ENCODE measurements at places on chromosomes 6 and 20. TPM values are rescaled to one million over a fixed set of nuclear protein-coding genes. Genes with fewer than 3 reads are reported as not detected.

Gene TCP11
- total RNA-seq = not detected

Gene OPRL1
- total RNA-seq = 0.63 TPM

DNA sequence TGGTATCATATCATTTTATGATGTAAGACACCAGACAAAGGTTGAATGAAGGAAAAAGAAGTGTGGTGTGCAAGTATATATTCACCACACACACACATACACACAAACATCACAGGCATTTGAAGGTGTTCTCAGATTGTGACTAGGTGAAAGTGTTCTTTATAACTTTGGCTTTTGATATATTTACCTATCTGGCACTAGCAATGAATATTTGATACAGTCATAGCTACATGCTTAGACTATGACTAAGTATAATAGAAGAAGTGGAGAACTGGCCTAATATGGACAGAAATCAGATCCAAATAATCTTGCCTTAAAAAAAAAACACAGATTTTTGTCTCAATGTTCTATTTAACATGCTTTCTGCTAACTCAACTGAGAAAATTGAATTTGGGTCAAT lies 809.9 kb downstream of the KIF16B start:
- DNase-seq = no peak

GRCh38 chr6:163565140-163565539 lies 150.6 kb downstream of the QKI start:
- no peak for DNase-seq

DNA sequence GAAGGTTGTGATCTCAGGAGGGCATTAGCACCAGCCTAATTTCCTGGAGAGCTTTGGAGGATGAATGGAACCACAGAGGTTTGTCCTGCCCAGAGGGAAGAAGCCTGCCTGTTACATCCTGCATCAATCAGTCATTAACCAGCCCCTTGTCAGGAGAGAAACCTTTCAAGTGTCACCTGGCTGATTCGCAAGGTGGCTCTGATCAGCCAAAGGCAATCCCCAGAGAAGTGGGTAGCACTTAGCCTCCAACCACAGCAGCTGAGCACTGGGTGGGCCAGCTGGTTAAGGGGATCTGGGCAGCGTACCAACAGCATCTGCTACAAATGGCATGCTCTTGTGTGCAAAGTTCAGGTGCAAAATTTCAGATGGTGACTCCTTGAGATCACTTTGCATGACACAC lies 26.9 kb downstream of the ANKEF1 start:
- no peak for DNase-seq

DNA sequence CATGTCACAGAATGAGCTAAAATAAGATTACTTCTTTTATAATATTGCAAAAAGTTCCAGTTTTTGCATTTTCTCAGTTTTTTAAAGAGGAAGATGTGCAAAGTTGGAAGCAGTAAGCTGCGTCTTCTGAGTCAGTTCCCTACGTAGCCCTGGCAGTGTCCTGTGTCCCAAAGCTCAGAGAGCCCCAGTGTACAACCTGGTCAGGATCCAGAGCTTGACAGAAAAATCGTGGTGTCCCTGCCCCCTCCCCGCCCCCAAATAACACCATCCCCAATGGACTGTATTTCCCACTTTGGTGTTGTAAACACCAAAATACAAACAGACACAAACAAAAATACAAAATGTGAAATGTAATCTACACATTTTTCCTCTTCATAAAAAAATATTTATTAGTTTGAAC lies 4.6 kb downstream of the SLC2A4RG start:
- no peak for DNase-seq

DNA sequence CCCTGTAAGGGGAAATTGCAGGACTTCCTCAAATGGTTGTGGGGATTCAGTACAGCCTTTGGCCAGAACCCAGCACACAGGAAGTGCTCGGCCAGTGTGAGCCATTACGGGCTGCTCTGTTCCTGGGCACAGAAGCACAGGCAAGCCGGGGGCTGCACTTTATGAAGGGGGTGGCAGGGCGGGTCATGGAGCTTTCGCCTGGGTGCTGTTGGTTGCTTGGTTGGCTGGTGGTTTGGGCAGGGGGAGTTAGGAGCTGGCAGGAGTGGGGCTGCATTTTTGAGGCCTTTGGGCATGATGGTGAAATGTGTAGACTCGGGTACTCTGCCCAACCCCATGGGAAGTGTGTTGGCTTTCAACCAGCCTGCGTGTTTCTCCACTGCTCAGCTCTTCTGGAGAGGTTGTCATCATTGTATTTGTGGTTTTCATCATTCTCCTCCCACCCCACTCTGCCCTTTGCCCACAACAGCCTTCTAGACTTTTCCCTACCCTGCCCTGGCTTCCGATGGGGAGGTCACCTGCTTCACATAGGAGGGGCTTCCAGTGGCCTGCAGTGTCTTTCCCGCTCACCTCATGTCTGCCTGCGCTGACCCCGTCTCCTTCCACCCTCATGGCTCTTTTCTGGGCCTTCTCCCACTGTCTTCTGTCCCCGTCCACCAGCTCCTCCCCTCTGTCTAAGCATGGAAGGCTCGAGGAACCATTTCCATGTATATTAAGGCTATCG lies 16.1 kb upstream of the RBM38 start:
- no peak for DNase-seq

DNA sequence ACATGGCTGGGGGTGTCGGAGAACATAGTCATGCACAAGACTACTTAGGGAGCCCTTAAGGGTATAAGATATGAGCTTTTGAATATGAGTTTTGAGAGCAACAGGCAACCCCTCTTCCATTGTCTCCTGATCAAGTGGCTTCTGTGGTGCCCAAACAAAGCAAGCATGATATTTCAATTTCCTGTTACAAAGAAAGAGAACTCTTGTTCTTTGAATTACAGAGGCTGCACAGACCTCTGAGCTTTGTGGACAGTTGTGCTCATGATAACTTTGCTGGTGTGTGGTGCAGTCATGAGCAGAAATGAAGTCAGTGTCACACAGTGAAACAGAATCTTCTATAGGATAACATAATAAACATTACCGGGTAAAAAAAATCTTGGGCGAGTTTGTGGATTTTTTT lies 66.8 kb upstream of the THEMIS start:
- DNase-seq = peak; percentile 65

DNA sequence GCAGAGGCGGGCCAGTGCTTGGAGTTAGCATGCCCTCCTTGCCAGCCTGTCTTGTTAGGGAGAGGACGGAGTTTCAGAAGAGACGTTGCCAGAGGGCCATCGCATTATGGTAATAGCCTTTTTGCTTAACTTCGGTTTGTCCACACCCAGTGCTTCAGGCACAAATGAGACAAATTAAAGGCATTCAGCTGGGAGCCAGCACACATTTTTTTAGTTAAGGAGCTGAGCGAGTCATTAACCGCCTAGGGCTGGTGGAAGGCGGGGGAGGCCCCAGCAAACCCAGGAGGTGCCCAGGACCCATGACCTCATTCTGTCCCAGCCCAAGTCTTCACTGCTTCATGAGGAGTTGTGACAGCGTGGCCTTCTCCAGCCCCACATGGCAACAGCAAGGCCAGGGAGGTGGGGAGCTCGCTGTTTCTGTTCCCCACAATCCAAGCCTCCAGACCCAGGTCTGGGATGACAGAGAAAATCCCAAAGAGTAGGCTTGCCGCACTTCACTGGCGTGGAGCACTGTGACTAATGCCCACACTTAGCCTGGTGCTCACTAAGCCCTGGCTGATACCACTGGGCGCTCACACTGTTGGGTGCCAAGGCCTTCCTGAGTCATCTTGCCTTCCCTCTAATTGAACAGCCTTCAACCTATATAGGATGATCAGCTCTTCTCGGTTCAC lies 237.1 kb downstream of the ANKRD60 start:
- peak; percentile 43 for DNase-seq

DNA sequence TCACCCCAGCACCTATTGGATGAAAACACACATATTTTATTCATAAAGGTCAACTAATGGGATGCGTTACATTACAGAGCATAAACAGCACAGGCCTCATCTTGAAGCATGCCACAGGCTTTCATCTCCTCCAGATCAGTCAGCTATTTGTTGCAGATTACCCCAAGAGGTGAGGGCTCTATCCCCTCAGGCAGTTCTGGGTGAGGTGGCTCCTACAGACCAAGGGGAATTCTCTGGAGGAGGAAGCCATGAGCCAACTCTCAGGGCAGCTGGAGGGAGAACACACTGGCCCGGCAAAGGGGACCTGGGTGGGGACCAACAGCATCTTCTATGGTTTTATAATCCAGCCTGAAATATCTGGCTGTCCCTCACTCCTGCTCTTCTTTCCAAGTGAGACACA lies 126.4 kb upstream of the BTBD3 start:
- no peak for DNase-seq

DNA sequence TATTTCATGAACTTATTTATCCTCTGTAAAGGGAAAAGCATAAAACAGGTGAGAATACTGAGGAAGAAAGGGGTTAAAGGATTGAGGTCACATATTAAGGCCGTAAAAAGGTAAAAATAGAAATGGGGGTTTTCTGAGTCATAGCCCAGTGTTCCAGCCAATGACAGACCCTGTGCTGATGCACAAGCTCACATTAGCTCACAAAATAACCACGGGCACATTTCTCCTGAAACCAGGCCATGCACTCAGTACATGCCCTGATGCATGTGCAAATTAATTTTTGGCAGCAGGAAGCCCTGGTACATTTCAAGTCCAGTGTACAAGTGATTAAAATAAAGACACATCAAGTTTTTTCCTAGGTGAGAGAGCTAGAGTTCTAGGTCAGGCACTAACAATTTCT lies 194.4 kb downstream of the TMEM200A start:
- DNase-seq = peak; percentile 18

DNA sequence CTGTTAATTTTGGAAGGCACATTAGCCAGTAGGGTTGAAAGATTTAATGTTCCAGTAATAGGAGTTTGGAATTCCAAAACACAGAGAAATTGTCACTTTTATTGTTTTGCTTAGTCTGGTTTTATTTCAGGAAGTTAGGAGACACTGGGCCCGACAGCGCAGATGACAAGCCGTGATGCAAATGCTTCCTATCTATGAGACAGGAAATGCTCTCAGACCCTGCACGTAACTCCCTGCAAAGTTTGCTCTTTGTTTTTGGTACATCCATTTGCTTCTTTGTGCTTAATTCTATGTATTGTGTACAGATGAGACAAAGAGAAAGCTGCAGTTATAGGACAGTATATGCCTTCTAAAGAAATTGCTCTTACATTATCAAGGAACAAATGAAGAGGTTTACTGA lies 201.6 kb upstream of the SGK1 start:
- peak; percentile 69 for DNase-seq

Gene SPINT3
- total RNA-seq = not detected

Data from activated CD8-positive, alpha-beta T cell treated with anti-CD3 and anti-CD28 coated beads for 36 hours (primary cell).